Inflammatory macrophage treated with lipopolysaccharide for 1 hour (primary cell): ENCODE measurements at places on chromosomes 6 and 20.

- no peak for DNase-seq
These were observed 88.8 kb upstream of the HS3ST5 start for GRCh38 chr6:114431641-114432040.

DNA sequence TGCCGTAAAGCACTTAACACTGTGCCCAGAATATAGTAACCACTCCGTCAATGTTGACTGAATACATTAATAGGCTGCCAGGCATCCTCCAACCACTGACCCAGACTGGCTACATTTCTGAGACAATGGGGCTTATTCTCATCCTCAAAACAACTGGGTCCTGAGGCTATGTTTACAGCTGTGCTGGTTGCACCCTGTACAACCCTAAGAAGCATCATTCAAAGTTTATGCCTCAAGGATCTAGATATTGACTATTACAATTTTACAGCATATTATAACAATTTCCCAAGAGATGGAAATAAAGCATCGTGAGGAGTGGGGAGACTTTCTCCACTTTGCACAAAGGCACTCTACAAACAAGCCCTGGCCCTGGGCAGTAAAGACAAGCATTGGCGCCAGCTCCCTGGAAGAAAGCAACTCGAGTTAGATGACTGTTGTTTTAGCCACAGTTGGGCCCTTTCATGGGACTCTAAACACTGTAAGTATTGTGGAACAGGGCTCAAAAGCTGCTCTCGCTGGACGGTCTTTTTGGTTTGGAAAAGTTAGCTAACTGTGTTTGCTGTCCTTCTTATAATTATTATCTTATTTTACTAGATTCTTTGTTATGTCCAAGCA is 30.2 kb downstream of the MYLIP start:
- DNase-seq: no peak

- DNase-seq: no peak
These were observed 262.9 kb downstream of the TAF4 start for GRCh38 chr20:61802721-61803311.

GRCh38 chr6:33172688-33173534 is 19.4 kb downstream of the COL11A2 start:
- DNase-seq: peak; percentile 50

DNA sequence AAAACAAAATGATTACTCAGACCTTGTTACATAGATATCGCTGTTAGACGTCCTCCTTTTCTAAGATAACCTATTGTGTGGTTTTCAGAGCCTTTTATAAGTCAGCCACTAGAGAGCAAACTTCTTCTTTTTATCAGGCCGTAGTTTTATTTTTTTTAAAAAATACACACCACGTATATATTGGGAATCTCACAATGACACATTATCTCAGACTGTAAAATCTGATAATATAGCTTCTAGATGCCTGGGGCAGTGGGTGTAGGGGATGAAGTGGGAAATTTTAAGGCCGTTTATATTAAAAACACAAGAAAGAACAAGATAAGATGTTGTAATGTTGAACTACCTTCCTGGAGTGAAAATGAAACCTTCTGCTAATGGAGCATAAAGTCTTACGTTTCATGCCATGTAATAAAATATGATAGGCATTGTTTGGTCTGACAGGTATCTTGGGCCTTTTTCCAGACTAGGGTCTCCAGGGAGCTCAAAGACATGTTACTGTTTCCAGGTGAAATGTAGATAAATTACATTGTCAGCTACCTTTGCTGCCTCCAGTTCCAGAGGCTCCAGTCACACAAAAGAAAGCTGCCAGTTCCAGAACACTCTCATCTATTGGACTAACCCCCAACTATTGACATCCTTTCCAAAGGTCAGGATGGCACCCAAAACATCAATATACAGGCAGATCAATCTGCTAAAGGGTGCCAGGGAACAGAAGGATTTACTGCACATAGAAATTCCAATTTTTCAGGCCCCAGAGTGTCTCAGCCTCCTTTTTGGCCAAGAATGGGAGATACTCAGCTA is 130.2 kb upstream of the AKIRIN2 start:
- peak; percentile 34 for DNase-seq

DNA sequence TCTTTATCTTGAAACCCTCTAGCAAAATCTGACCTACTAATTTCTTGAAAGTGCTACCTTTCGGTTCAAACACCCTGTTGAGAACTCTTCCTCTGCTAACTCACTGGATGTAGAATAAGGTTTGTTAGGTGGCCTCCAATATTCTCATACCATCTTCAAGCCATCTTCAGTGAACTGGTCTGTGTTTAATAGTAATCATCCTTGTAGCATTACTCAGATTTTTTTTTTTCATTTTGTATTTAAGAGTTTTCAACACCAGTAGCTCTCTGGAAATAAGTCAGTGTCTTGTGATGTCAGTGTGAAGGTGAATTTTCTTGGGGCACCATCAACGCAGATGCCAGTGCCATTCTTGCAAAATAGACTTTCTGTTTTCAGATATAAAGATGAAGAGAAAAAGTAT is 140.6 kb upstream of the AHI1 start:
- DNase-seq: no peak

- no peak for DNase-seq
These were observed 34.1 kb upstream of the ID1 start for GRCh38 chr20:31570735-31571617.

DNA sequence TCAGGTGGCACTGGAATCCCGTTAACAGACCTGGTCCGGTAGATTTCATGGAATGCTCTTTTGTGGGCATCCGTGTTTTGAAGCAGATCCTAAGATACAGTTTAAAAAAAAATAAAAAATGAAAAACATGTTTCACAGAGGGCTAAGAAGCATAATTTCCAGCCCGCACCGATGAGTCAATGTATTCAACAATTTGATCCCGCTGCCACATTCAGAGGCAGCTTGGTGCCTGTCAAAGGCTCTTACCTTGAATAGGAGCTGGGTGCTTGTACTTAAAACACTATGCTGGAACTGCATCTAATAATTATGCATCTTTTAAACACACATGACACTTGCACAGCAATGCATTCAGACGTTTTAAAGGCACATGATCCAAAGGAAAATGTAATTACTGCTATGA is 164.8 kb downstream of the SYNE1 start:
- no peak for DNase-seq

GRCh38 chr6:150684714-150685459 is 85.2 kb downstream of the PLEKHG1 start:
- DNase-seq: peak; percentile 7

DNA sequence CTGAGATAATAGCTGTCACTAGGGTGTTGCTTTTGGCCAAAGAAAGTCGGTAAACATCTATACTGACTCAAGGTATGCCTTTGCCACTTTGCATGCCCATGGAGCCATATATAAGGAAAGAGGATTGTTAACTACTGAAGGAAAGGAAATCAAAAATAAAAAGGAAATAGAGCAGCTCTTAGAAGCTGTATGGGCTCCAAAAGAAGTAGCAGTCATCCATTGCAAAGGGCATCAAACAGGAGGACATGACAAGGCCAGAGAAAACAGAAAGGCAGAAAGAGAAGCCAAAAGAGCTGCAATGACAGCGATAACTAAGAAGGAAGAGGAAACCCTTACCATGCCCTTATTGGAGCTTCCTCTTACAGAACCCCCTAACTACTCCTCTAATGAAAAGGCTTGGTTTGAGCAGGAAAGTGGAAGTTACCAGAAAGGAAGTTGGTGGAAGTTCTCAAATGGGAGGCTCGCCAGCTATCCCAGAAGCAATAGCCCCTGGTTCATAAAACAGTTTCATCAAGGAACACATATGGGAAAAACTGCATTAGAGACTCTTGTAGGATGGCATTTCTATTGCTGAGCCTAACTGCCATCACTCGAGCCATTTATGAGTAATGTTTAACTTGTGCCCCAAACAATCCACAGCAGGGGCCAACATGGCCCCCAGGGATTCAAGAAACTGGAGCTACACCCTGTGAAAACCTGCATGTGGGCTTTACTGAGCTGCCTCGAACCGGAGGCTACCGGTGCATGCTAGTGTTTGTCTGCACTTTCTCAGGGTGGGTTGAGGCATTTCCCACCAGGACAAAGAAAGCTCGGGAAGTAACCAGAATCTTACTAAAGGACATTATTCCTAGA is 7.0 kb downstream of the IL22RA2 start:
- peak; percentile 73 for DNase-seq

DNA sequence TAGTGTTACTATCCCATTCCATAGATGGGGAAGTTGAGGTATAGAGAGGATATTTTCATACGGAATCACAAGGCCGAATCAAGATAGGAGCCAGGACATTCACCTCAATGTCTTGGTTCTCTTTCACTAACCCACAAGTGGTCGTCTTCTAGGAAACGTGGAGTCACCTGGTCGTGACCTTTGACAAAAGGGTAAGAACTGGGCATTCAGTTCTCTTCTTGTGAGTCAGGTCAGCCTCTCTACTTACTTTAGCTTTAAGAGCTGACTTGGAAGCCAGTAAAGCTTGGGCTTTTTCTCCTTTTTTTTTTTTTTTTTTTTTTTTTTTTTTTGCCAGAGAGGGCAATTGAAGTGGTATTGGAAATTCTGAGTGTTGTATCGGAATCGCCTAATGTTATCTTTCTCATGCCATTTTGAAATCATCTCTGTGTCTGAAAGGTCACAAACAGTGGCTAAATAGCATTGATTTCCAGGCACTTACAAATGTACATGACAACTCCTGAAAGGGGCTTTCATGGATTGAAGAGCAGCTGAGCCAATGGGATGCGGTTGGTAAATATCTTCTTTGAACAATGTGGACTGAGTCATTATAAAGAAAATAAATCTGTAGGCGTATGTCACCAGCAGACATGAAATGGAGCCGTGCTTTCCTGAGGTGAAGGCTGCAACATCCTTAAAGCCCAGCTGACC is 356.9 kb downstream of the KIF16B start:
- DNase-seq: no peak

GRCh38 chr20:2394411-2395055 is 13.8 kb downstream of the TGM6 start:
- no peak for DNase-seq

- no peak for DNase-seq
These were observed 143.5 kb upstream of the AKAP12 start for GRCh38 chr6:151096255-151096612.

DNA sequence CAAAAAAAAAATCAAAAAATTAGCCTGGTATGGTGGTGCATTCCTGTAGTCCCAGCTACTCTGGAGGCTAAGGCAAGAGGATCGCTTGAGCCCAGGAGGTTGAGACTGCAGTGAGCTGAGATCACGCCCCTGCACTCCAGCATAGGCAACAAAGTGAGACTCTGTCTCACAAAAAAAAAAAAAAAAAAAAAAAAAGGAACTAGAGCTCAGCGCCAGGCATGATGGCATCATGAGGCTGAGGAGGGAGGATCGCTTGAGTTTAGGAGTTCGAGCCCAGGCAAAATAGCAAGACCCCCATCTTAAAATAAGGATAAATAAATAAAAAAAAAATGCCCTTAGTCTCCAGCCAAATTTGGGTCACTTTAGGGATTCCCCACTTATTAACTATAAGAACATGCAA is 40.4 kb upstream of the PIM1 start:
- no peak for DNase-seq

DNA sequence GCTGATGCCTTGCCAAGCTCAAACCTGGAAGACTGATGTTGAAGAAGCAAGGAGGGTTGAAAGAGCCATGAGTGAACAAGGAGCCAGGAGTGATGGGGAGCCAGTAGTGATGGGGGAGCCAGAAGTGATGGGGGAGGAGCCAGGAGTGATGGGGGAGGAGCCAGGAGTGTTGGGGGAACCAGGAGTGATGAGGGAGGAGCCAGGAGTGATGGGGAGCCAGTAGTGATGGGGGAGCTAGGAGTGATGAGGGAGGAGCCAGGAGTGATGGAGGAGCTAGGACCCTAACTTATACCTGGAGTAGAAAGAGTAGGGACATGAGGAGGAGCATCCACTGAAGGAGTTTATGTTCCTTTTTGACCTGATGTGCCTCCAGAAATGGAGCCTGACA is 14.6 kb upstream of the CD93 start:
- DNase-seq: no peak

GRCh38 chr20:50049442-50050026 is 63.4 kb downstream of the UBE2V1 start:
- DNase-seq: peak; percentile 26

GRCh38 chr6:167162591-167162990 is 4.8 kb upstream of the GPR31 start:
- DNase-seq: no peak

DNA sequence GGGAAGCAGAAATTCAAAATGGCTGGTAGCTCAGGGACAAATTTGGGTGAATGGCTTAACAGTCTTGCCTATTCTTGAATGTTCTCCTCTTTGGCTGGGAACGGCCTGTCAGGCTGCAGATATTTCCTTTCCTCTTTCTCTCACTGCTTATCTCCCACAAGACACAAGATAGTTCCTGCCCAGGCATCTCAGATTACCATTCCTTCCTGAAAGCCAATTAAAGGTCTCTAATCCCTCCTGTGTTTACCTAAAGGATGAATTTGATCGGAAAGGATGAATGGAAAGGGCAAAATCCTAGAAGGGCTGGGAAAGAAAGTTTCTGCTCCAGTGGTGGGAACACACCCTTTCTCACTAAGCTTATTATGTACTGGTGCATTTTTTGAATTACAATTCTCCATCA is 95.9 kb upstream of the JAG1 start:
- DNase-seq: no peak

- DNase-seq: no peak
These were observed 2.9 kb downstream of the AVP start for GRCh38 chr20:3081641-3082040.

DNA sequence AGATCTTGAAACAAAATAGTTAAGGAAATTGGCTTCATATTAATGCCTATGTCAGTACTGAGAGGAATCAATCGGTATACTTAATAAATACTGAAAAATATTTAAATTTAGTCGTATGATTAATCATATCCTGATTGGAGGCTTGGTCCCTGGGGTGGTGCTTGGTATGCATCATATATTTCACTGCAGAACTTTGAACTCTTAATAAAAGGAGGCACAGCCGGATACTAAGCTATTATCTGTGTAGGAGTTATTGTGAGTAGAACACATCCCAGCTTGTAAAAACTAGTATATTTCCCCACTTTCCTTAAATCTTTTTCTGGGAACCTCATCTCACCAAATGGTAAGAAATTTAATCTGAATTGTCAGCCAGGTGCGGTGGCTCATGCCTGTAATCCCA is 42.4 kb upstream of the SCAF8 start:
- no peak for DNase-seq

DNA sequence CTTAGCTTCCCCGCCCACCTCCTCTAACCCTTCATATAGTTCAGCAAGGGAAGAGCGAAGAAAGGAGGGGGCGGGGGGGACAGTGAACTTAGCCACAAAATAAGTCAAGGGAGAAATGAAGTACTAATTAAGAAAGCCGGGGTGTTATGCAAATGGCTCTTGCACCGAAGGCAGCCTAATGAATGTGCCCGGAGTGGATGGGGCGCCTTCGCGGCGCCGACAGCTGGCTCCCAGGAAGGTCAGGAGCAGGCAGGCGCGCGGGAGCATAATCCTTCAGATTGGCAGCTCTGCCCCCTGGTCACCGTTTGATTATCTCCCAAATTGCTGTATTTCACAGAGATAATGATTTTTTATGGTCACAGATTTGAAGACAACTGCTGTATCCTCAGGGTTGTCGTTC is 395.1 kb downstream of the TFAP2B start:
- no peak for DNase-seq

GRCh38 chr6:4220558-4220957 is 85.2 kb upstream of the ECI2 start:
- DNase-seq: no peak
